Bronchial epithelial cell (primary cell): ENCODE measurements at places on chromosomes 3 and 15. TPM values are rescaled to one million over a fixed set of nuclear protein-coding genes. Genes with fewer than 3 reads are reported as not detected.

DMXL2 gene
- total RNA-seq: 14.5 and 16.1 TPM in 2 replicates

ALS2CL gene
- 163 and 240 TPM in 2 replicates for total RNA-seq

BFSP2 gene
- not detected in 2 replicates for total RNA-seq

PLCL2 gene
- total RNA-seq: 1.4 and 1.6 TPM in 2 replicates

IGDCC3 gene
- total RNA-seq: not detected in 2 replicates

SCG5 gene
- total RNA-seq: 3.7 and 11.8 TPM in 2 replicates

SLC2A2 gene
- total RNA-seq: not detected in 2 replicates

IMPG2 gene
- under 0.01 and 0.13 TPM in 2 replicates for total RNA-seq

MST1R gene
- 20.4 and 33.7 TPM in 2 replicates for total RNA-seq

CCR3 gene
- total RNA-seq: under 0.01 TPM in 1 of 2 replicates, not detected in the other

ARNT2 gene
- 0.13 and 0.26 TPM in 2 replicates for total RNA-seq

ATP8B4 gene
- total RNA-seq: 0.26 and 1.1 TPM in 2 replicates

BSN gene
- under 0.01 TPM in 1 of 2 replicates, not detected in the other for total RNA-seq

FETUB gene
- 0.38 TPM in 1 of 2 replicates, not detected in the other for total RNA-seq
